T-helper 2 cell (primary cell): ENCODE measurements at places on chromosomes 3 and 15.

DNA sequence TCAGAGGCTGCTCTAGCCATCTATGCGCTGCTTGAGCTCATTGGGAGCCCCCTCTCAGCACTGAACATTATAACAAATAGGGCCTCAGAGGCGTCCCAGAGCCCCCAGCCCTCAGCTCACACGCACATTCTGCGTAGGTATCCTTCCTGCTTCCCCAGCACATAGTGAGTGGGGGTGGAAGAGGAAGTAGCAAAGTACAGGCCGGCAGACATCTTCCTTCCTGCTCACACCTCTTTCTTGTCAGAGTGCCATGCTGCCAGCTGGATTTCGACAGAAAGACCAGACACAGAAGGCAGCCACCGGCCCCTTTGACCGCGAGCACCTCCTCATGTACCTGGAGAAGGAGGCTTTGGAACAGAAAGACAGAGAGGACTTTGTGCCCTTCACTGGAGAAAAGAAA, 16.6 kb downstream of the TMOD2 start:
- no peak for DNase-seq

DNA sequence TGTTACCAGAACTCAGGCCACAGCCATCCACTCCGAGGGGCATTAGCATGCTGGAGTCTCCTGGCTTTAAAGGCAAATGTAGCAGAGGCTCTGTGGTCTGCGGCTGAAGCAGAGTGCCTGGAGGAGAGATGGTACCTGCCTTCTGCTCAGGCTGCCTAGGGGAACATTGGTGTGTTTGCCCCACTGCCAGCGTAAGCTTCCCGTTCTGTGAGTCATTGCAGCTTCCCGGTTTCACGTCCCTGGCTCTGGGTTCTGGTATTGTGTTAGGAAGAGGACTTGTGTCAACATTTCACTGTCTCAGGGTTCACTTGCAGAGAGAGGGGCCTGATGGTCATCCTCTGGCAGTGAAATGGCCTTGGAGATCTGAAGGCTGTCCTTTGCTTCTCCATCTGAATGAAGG, 1.8 kb downstream of the GASK1A start:
- DNase-seq: no peak

- peak; percentile 78 for DNase-seq
These were observed 42.9 kb downstream of the TBC1D2B start for GRCh38 chr15:78034495-78035191.

- no peak for DNase-seq
These were observed 73.4 kb downstream of the FAM174B start for GRCh38 chr15:92582206-92582605.
